ENCODE measurements at places on chromosomes 16 and 17.

- no peak for DNase-seq
Observed at GRCh38 chr16:85728879-85729278, 22.0 kb downstream of the C16orf74 start.

GRCh38 chr17:1511756-1512321 lies 4.6 kb downstream of the INPP5K start:
- no peak for DNase-seq

- no peak for DNase-seq
Observed at GRCh38 chr16:83791916-83792315, 15.9 kb upstream of the HSBP1 start.

DNA sequence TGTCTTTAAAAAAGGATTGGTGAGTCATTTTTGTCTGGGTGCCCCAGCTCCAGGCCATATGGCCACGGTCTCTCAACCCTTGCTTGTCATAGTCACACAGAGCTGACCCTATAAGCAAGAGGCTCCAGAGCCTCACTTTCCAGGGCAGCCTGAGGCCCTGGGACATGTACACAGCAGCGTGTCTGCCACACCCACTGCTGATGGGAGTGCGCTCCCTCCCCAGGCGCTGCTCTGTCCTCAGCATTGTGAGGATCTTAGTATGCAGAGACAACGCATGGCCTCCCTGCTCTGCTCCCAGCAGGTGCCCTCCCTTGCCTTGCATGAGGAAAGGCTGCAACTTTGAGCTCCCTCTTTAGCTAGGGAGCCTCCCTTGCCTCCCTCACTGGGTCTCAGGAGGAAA lies 80.8 kb upstream of the CRHR1 start:
- DNase-seq: no peak

- DNase-seq: no peak
Observed at GRCh38 chr16:90018297-90018651, 982 bp downstream of the DBNDD1 start.

DNA sequence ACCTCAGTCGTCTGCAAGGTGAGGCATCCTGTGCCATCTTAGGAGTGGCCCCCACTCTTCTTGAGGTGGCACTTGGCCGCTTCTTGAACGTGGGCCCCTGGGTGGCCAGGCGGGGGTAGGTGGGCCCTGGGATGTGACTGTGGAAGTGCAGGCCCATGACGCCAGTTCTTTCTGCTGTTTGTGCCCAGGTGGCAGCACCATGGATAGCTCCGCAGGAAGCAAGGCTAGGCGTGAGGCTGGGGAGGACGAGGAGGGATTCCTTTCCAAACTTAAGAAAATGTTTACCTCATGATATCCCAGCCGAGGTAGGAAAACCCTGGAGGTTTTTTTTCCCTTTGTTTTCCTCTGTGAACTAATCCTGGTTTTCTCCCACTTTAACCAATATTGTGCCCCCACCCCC lies 19.8 kb downstream of the NMRAL1 start:
- no peak for DNase-seq

GRCh38 chr17:55978578-55978977 lies 174.7 kb upstream of the ANKFN1 start:
- DNase-seq: no peak

- DNase-seq: no peak
Observed at GRCh38 chr17:74485841-74486240, 19.4 kb downstream of the CD300A start.

- no peak for DNase-seq
Observed at GRCh38 chr17:39543664-39544063, 64.1 kb downstream of the NEUROD2 start.

GRCh38 chr16:17780181-17780580 lies 309.4 kb upstream of the XYLT1 start:
- no peak for DNase-seq

- DNase-seq: no peak
Observed at GRCh38 chr16:58793366-58793765, 59.2 kb upstream of the GOT2 start.

DNA sequence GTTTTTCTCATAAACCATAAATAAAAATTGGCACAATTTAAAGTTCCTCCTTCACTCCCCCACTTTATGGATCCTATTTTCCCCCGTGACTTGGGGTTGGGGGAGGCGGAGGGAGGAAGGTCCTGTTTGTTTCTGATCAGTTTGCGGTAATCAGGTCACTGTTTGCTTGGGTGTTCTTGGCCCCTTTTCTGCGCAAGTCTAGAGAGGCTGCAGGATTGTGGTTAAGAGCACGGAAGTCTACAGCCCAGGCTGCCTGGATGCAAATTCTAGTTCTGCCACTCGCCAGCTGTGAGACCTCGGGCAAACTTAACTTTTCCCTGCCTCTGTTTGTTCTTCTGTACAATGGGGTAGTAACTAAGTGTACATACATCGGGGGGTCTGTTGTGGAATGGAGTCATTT lies 12.1 kb downstream of the ATP2C2 start:
- no peak for DNase-seq

GRCh38 chr16:3638916-3639644 lies 15.4 kb upstream of the DNASE1 start:
- no peak for DNase-seq

GRCh38 chr16:84294531-84295142 lies at the start of gene WFDC1:
TSS of gene WFDC1 (plus strand) at chr16:84294878. CDS start at chr16:84294972, 94 bp downstream.
- DNase-seq: no peak

DNA sequence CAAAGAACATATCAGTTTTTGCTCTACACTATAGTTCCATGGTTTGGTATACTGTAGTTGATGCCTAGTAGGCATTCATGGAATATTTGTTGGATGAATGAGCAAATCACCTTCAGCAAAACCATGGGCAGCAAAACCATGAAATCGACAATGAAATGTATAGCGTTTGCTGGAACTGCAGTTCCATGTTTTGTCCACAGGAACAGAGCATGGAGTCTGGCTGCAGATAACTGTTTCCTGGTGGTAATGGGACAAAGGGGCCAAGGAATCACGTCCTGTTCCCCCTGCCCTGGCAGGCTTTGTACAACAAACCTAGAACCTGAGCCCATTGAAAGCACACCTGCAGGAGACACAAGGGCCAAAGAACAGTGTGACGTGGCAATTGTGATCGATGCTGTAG lies 101.1 kb downstream of the USP31 start:
- DNase-seq: no peak

- no peak for DNase-seq
Observed at GRCh38 chr17:83062011-83062817, 17.2 kb upstream of the METRNL start.

DNA sequence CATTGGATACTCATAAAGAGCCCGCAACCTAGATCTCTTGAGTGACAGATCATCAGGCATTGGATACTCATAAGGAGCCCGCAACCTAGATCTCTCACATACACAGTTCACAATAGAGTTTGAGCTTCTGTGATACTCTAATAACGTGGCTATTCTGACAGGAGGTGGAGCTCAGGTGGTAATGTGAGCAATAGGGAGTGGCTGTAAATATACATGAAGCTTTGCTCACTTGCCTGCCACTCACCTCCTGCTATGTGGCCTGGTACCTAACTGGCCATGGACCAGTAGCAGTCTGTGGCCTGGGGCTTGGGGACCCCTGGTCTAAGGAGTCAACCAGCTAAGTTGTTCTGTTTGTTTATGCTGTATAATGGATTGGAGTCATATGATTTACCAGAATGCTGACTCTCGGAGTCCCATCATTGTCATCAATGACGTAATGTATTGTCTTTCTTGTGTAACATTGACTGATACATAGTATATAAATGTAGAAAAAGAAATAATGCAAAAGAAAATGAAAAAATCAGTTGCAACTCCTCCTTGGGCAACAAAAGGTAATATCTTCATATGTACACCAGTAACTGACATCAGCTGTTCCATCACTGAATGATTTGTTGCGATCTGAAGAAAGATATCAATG lies 17.5 kb downstream of the ABCA9 start:
- no peak for DNase-seq

- DNase-seq: no peak
Observed at GRCh38 chr17:40327244-40327729, 18.3 kb downstream of the RARA start.

- DNase-seq: no peak
Observed at GRCh38 chr17:48159232-48159631, 51.7 kb downstream of the SNX11 start.

DNA sequence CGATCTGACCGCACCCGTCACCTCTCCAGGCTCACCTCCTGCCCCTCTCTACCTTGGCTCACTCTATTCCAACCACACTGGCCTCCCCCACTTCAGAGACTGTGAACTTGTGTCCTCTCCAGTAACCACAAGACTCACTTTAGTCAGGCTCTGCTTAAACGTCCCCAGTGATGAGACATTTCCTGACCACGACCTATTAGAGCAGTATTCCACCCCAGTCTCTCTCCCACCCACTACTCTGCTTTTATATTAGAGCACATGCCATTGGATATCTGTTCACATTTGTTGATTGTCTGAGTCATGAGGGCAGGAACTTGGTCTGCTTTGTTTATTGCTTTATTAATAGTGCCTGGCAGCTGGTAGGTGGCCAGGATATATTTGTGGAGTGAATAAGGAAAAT lies 20.1 kb downstream of the COX11 start:
- no peak for DNase-seq

- no peak for DNase-seq
Observed at GRCh38 chr17:65072660-65073071, 16.1 kb upstream of the GNA13 start.

GRCh38 chr17:77472468-77473310 lies 331.9 kb downstream of the SEC14L1 start:
- DNase-seq: no peak

DNA sequence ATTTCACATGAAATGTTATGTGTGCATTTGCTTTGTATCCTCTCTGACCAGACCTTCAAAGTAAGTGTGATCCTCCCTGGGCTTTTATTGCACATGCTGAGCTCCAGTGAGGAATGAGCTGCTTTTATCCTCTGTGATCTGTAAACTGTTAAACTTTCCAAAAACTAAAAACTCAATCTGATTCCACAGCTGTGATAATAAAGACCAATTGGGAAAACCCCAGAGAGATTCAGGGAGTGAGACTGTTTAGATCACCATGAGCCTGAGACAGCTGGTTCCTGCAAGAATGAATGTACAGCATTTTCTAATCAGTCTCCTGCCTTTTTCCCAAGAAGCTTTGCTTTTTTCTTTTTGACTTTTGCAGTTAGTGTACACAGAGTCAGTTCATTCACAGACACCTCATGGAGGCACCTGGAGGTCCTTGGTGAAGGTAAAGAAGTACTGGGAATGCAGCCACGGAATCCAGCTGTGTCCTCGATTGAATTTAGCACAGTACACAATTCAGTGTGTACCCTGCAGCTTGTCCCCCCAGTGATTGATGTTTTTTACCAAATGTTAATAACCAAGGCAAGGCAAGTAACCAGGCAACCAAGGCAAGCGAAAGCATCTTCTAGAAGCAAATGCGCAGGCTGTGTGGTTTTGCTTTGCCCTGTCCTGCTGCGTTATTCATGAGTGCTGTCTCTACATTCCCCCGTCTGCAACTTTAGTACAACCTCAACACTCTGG lies 182.6 kb downstream of the LGALS9B start:
- DNase-seq: peak; percentile 0

GRCh38 chr17:71632328-71632727 lies 488.5 kb upstream of the SOX9 start:
- peak; percentile 47 for DNase-seq

GRCh38 chr17:68089881-68090280 lies 54.3 kb downstream of the KPNA2 start:
- DNase-seq: peak; percentile 47

DNA sequence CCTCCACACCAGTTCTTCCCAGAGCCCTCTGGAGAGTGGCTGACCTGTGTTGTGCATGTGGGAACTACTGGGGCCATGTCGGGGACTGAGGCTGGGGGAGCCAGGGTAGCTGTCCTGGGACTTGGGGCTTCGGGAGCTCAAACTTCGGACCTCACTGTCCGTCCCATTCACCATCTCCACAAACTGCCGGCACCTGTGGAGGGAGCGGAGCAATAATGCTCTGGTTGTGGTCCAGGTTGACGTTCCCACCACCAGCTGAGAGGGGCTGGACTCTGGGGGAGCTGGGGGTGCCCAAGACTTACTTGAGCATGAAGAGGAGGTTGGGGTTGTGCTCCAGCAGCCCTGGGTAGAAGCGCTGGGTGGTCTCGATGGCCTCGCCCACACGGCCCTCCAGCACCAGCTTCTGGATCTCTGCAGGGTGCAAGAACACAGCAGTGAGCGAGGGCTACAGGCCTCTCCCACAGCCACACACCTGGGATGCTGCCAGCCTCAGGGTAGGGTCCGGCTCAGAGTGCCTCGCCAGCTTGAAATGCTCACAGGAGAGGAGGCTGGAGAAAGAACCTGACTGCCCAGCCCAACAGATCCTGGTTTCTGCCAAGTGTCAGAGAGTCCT lies 10.6 kb upstream of the GFOD2 start:
- DNase-seq: no peak

- peak; percentile 60 for DNase-seq
Observed at GRCh38 chr16:705431-706188, at the start of gene FBXL16. TSS of gene FBXL16 (minus strand) at chr16:705801. CDS start at chr16:697405, 8,396 bp downstream.

DNA sequence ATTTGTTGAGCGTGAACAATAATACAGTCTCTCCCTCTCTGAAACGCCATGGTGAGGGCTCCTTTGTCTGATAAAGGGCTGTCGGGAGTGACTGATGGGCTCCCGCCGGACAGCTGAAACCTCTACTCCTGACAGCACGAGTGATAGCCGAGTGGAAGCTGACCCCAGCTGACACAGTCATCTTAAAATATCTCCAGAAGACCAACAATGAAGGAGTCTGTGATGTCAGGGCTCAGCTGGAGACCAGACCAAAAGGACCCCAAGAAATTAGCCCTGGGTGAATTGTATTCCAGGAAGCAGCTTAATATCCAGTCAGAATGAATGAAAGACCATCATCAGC lies 22.4 kb downstream of the CCDC182 start:
- DNase-seq: no peak

DNA sequence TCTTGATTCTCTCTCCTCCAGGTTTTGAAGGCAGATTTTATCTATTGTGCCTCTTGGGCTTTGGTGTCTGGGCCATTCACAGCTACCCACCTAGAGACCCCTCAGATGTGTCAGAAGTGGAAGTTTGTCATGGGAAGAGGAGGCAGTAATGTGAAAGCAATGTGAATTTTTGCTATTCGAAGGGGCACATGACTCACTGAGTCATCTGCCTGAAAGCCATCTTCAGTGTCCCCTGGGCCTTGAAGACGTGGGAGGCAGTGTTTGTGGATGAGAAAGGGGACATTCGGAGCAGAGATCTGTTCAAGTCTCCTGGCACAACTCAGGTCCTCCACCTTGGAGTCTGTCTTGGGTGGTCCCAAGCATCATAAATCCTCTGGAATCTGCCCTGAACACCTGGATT lies 530.2 kb downstream of the NPIPA7 start:
- DNase-seq: no peak

GRCh38 chr16:10266809-10267208 lies 84.6 kb upstream of the GRIN2A start:
- DNase-seq: no peak

All from NCI-H774 (cell line).